ENCODE measurements at places on chromosomes 5 and 9.
A peak's percentile ranks its signal among the peaks of the same experiment; 100 is the strongest.

GRCh38 chr5:55578771-55579170 is 44.0 kb upstream of the PLPP1 start:
- H3K4me3 ChIP-seq, result no peak overlapping the region
- no peaks in the 10 kb centered on the region for H3K27me3 ChIP-seq
- H3K4me1 ChIP-seq, result no peaks in the 10 kb centered on the region
- H3K36me3 ChIP-seq, result no peaks in the 10 kb centered on the region
- H3K27ac ChIP-seq, result no peak overlapping the region

DNA sequence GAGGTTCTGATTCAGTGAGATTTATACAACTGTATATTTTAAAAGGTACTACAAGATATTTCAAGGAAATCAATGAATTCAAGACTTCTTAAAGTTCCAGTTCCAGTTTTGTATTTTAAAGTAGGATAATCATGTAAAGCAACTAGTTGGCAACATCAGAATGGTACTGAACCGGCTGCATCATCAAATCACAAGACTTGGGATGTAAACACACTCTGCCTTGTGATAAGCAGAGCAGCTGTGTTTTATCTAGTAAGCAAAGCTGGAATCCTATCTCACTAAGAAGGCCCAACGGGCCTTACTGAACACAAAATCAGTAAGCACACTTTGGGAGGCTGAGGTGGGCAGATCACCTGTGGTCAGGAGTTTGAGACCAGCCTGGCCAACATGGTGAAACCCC is 327.2 kb upstream of the NREP start:
- no peak for DNase-seq
- no peak overlapping the region for H3K27ac ChIP-seq
- H3K4me3 ChIP-seq, result no peak overlapping the region
- H3K36me3 ChIP-seq, result no peaks in the 10 kb centered on the region
- no peaks in the 10 kb centered on the region for H3K4me1 ChIP-seq

DNA sequence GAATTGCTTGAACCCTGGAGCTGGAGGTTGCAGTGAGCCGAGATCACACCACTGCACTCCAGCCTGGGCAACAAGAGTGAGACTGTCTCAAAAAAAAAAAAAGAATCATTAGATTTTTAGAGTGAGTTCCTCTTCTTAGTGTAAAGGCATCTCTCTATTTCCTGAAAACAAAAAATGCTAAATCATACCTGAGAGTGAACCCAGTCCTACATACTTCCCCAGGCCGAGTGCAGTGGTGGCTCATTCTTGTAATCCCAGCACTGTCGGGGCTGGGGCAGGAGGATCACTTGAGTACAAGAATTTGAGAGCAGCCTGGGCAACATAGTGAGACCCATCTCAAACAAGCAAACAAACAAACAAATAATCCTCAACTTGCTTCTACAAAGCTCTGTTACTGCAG is 38.2 kb upstream of the LPAR1 start:
- DNase-seq, result no peak
- no peaks in the 10 kb centered on the region for H3K27me3 ChIP-seq
- H3K27ac ChIP-seq, result no peak overlapping the region
- H3K4me3 ChIP-seq, result no peak overlapping the region
- no peaks in the 10 kb centered on the region for H3K36me3 ChIP-seq
- H3K4me1 ChIP-seq, result no peaks in the 10 kb centered on the region

- H3K4me1 ChIP-seq, result peaks cover 5% of the 10 kb centered on the region
- no peak overlapping the region for H3K4me3 ChIP-seq
- DNase-seq, result no peak
- 0 out of 2 replicates have a peak, but pooled peaks cover 12% of the 10 kb centered on the region for H3K27me3 ChIP-seq
These were observed 20.1 kb upstream of the CXCL14 start for GRCh38 chr5:135598691-135599395.

DNA sequence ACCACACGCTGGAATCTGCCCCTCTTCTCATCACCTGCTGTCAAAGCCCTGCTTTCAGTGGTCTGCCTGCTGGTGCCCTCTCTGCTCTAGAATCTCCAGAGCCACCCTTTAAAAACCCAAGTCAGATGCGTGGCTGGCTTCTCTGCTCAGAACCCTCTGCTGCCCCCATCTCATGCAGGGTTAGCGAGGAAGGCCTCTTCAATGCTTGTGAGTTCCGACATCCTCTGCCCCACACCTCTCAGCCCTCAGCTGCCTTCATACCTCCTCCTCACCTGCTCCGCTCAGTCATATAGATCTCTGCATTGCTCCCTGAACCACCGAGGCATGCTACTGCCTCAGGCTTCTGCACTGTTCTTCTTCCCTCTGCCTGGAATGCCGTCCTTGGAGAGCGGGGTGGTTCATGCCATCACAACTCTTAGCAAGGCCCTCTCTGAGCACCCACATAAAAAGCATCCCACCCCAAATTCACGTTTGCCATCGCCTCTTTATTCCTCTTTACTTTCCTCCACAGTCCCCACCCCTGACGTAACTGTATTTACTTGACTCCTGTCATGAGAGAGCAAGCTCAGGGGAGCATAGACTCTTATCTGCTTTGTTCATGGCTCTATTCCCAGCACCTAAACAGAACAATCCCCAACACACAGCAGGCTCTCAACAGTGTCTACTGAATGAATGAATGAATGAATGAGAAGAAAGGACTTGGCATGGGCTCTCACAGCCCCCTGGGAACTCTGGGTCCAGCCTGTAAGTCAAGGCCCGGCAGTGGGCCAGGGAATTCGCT is 10.4 kb downstream of the SHB start:
- no peaks in the 10 kb centered on the region for H3K27me3 ChIP-seq
- DNase-seq, result no peak
- H3K4me3 ChIP-seq, result no peak overlapping the region
- peaks cover 26% of the 10 kb centered on the region for H3K4me1 ChIP-seq

- H3K36me3 ChIP-seq, result 0 out of 3 replicates have a peak, but pooled peaks cover 5% of the 10 kb centered on the region
- H3K27me3 ChIP-seq, result no peaks in the 10 kb centered on the region
- H3K4me3 ChIP-seq, result no peak overlapping the region
- no peaks in the 10 kb centered on the region for H3K4me1 ChIP-seq
- no peak for DNase-seq
These were observed 85.7 kb downstream of the AMBP start for GRCh38 chr9:113992276-113992951.

GRCh38 chr9:32398207-32398606 is 13.8 kb downstream of the ACO1 start:
- no peaks in the 10 kb centered on the region for H3K36me3 ChIP-seq
- H3K4me3 ChIP-seq, result no peak overlapping the region
- no peak for DNase-seq
- H3K27me3 ChIP-seq, result no peaks in the 10 kb centered on the region

DNA sequence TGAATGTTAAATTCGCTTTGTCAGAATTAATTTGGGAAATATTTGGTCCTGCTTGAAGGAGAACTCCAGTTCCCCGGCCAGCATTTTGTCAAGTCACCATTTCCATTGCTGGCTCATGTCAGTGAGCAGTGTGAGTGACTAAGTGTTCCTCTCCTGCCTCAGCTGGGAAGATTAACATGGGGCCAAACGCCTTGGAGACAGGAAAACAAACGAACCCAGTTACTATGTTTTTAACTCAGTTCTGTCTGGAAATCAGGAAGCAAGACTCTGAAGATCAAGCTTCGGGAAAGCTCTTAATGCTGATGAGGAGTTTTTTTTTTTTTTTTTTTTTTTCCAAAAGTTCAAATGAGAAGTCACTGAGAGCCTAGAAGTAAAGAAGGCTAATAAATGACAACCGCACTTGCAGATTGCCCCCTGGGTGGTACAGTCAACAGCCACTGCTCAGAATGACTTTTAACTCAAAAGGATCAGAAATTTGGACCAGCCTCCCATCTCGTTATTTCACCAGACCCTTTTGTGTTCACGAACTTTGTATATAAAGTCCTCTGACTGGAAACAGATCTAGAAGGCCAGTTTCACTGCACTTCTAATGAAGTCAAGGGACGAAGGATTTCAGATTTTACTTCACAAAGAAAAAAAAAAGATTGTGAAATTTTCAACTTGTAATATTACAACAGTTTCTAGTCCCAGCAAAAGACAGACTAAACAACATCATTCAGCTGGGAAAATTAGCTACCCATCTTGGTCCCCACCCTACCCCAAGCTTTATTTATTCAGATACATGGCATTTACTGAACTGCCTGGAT is 121.3 kb downstream of the LHFPL2 start:
- no peaks in the 10 kb centered on the region for H3K27me3 ChIP-seq
- no peaks in the 10 kb centered on the region for H3K36me3 ChIP-seq
- H3K4me1 ChIP-seq, result peaks cover 53% of the 10 kb centered on the region
- no peak overlapping the region for H3K4me3 ChIP-seq
- DNase-seq, result peak; percentile 82

GRCh38 chr5:173472164-173472563 is 143.9 kb upstream of the STC2 start:
- H3K4me3 ChIP-seq, result no peak overlapping the region
- H3K4me1 ChIP-seq, result no peaks in the 10 kb centered on the region
- no peaks in the 10 kb centered on the region for H3K36me3 ChIP-seq
- H3K27ac ChIP-seq, result no peak overlapping the region
- peaks cover 8% of the 10 kb centered on the region for H3K27me3 ChIP-seq

- no peak overlapping the region for H3K4me3 ChIP-seq
- no peak for DNase-seq
- H3K4me1 ChIP-seq, result no peaks in the 10 kb centered on the region
- no peaks in the 10 kb centered on the region for H3K36me3 ChIP-seq
These were observed 36.9 kb upstream of the CDK20 start for GRCh38 chr9:88011005-88011766.

- no peak for DNase-seq
- no peak overlapping the region for H3K27ac ChIP-seq
- no peaks in the 10 kb centered on the region for H3K36me3 ChIP-seq
- H3K27me3 ChIP-seq, result no peaks in the 10 kb centered on the region
- no peaks in the 10 kb centered on the region for H3K4me1 ChIP-seq
These were observed 79.4 kb upstream of the TLE4 start for GRCh38 chr9:79492092-79493009.

DNA sequence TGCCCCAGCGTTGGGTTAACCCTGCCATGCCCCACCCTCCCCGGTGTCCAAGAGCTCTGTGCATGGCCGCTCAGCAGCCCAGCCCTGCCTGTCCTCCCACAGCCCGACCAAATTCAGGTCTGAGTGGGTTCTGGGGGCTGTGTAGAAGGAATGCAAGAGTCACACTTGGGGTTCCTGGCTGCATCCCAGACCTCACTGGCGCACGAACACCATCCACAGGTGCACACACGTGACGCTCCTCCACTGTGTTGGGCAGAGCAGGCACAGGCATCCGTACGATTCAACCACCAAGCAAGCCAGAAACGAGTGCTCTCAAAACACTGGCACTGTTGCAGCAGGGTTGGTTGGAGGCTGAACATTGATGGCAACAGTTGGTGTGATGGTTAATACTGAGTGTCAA is 93.9 kb downstream of the OLFM1 start:
- no peaks in the 10 kb centered on the region for H3K36me3 ChIP-seq
- no peak overlapping the region for H3K27ac ChIP-seq
- H3K27me3 ChIP-seq, result peaks cover 12% of the 10 kb centered on the region
- no peak for DNase-seq
- H3K4me1 ChIP-seq, result peaks cover 5% of the 10 kb centered on the region

- H3K4me3 ChIP-seq, result no peak overlapping the region
- no peaks in the 10 kb centered on the region for H3K4me1 ChIP-seq
- DNase-seq, result no peak
- H3K36me3 ChIP-seq, result no peaks in the 10 kb centered on the region
- H3K27me3 ChIP-seq, result no peaks in the 10 kb centered on the region
These were observed 103.6 kb downstream of the TSSK1B start for GRCh38 chr5:113331209-113331551.

- no peaks in the 10 kb centered on the region for H3K27me3 ChIP-seq
- H3K4me3 ChIP-seq, result no peak overlapping the region
- no peak for DNase-seq
- H3K36me3 ChIP-seq, result peaks cover 16% of the 10 kb centered on the region
- no peaks in the 10 kb centered on the region for H3K4me1 ChIP-seq
- no peak overlapping the region for H3K27ac ChIP-seq
These were observed 24.0 kb upstream of the TRIM14 start for GRCh38 chr9:98142925-98143481.

GRCh38 chr5:60822285-60822556 is 21.8 kb downstream of the ELOVL7 start:
- H3K4me1 ChIP-seq, result peaks cover 40% of the 10 kb centered on the region
- H3K4me3 ChIP-seq, result no peak overlapping the region
- DNase-seq, result no peak
- no peaks in the 10 kb centered on the region for H3K27me3 ChIP-seq
- H3K27ac ChIP-seq, result no peak overlapping the region
- H3K36me3 ChIP-seq, result no peaks in the 10 kb centered on the region

GRCh38 chr9:121686930-121687541 is 35.6 kb downstream of the DAB2IP start:
- no peaks in the 10 kb centered on the region for H3K36me3 ChIP-seq
- peak; percentile 71 for DNase-seq
- no peaks in the 10 kb centered on the region for H3K27me3 ChIP-seq
- H3K4me3 ChIP-seq, result no peak overlapping the region
- H3K27ac ChIP-seq, result no peak overlapping the region
- no peaks in the 10 kb centered on the region for H3K4me1 ChIP-seq

GRCh38 chr9:130478736-130479575 is 34.2 kb downstream of the ASS1 start:
- no peak for DNase-seq
- H3K36me3 ChIP-seq, result no peaks in the 10 kb centered on the region
- no peak overlapping the region for H3K27ac ChIP-seq

- H3K4me1 ChIP-seq, result no peaks in the 10 kb centered on the region
- no peaks in the 10 kb centered on the region for H3K36me3 ChIP-seq
- DNase-seq, result no peak
- H3K27me3 ChIP-seq, result no peaks in the 10 kb centered on the region
- H3K4me3 ChIP-seq, result no peak overlapping the region
- no peak overlapping the region for H3K27ac ChIP-seq
These were observed 215.2 kb downstream of the CRB2 start for GRCh38 chr9:123571240-123571639.

- no peak overlapping the region for H3K27ac ChIP-seq
- H3K27me3 ChIP-seq, result no peaks in the 10 kb centered on the region
- H3K4me1 ChIP-seq, result no peaks in the 10 kb centered on the region
- no peak for DNase-seq
- H3K36me3 ChIP-seq, result no peaks in the 10 kb centered on the region
These were observed 49.0 kb upstream of the KDM4C start for GRCh38 chr9:6708732-6709131.

GRCh38 chr5:75536694-75537360 is 25.1 kb downstream of the POLK start:
- H3K36me3 ChIP-seq, result no peaks in the 10 kb centered on the region
- H3K4me3 ChIP-seq, result no peak overlapping the region
- no peak overlapping the region for H3K27ac ChIP-seq
- no peak for DNase-seq
- H3K27me3 ChIP-seq, result no peaks in the 10 kb centered on the region

GRCh38 chr9:117725426-117725887 is 21.3 kb downstream of the TLR4 start:
- DNase-seq, result no peak
- no peak overlapping the region for H3K4me3 ChIP-seq
- no peaks in the 10 kb centered on the region for H3K27me3 ChIP-seq
- no peaks in the 10 kb centered on the region for H3K36me3 ChIP-seq
- H3K4me1 ChIP-seq, result no peaks in the 10 kb centered on the region

- no peak overlapping the region for H3K27ac ChIP-seq
- H3K4me3 ChIP-seq, result no peak overlapping the region
- no peak for DNase-seq
- no peaks in the 10 kb centered on the region for H3K27me3 ChIP-seq
- H3K36me3 ChIP-seq, result no peaks in the 10 kb centered on the region
- H3K4me1 ChIP-seq, result no peaks in the 10 kb centered on the region
These were observed 182.2 kb downstream of the KCTD16 start for GRCh38 chr5:144352732-144353317.

GRCh38 chr9:136740971-136741882 is 1.5 kb downstream of the LCN10 start:
- peaks cover 5% of the 10 kb centered on the region for H3K27me3 ChIP-seq
- no peak overlapping the region for H3K4me3 ChIP-seq
- no peak overlapping the region for H3K27ac ChIP-seq
- no peaks in the 10 kb centered on the region for H3K36me3 ChIP-seq
- no peak for DNase-seq

- DNase-seq, result no peak
- no peak overlapping the region for H3K27ac ChIP-seq
- H3K4me1 ChIP-seq, result no peaks in the 10 kb centered on the region
- H3K4me3 ChIP-seq, result no peak overlapping the region
- no peaks in the 10 kb centered on the region for H3K36me3 ChIP-seq
These were observed 111.2 kb downstream of the SV2C start for GRCh38 chr5:76194340-76194739.
